ENCODE measurements at places on chromosomes 11 and 22.

- no peak for DNase-seq
These were observed 90.6 kb downstream of the CCDC83 start for GRCh38 chr11:85945788-85946187.

- DNase-seq, result no peak
These were observed 22.8 kb downstream of the CASP5 start for GRCh38 chr11:105000167-105000566.

DNA sequence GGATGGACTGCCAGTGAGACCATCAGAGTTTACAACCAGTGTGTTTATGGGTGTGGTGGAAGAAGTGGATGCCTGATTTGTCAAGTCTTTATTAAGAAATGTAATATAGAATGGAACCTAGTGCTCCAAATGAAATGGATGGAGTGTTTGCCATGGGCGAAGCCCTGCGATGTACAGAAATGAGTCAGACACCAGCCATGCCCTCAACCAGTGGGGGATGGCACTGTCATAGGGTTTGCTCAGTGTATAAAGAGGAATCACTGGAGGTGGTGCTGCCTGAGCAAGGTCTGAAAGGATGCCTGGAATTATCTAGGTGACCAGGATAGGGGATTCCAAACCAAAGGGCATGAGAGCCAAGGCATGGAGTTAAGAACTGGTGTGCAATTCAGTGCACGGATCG, 120.9 kb upstream of the MTNR1B start:
- no peak for DNase-seq

DNA sequence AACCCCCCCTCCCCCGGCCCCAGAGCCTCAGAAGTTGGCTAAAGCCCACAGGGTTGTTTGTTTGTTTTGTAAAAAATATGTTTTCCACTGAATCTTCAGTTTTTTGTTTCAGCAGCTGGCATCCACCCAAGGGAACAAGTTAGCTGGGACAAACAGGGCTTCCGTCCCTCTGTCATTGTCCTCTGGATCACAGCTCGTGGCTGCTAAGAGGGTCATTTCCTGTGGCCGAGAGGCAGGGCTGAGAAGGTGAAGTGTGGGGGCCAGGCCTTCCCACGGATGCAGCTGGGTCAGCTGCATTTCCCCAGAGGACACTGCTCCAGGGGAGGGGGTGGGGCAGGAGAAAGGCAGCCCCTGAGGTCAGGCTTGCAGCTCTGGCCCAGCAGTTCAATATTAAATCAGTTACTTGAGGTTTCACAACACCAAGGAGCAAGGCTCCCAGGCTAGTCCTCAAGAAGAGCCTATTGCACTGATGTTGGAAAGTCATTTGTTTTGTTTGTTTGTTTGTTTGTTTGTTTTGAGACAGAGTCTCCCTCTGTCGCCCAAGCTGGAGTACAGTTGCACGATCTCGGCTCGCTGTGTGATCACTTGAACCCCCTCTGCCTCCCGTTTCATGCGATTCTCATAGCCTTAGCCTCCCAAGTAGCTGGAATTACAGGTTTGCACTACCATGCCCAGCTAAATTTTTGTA, 34.4 kb upstream of the SMTN start:
- DNase-seq, result peak; percentile 75

DNA sequence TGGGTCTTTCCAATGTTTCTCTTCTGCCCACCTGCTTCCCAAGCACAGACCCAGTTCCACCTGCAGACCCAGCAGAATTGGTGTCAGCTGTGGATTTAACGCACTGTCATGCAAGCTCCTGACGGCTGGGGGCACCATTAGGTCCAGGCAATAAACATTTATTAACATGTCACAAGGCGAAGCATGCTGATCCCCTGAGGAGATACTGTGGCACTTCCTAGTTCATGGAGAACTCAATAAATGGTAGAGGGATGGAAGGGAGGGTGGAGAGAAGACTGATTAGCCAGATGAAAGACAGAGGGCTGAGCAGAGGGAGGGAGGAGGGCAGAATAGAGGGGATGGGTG, 68.3 kb upstream of the TSPAN18 start:
- no peak for DNase-seq

GRCh38 chr22:46453006-46453828, 84.2 kb downstream of the CELSR1 start:
- DNase-seq, result no peak

DNA sequence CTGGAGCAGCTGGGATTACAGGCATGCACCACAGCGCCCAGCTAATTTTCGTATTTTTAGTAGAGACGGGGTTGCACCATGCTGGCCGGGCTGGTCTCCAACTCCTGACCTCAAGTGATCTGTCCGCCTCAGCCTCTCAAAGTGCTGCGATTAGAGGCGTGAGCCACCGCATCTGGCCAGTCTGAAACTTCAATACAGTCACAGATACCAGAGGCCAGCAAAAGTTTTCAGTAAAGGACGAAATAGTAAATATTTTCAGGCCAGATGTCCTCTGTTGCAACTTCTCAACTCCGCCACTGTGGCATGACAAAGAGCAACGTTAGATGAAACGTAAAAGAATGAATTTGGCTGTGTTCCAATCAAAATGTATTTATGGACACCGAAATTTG, 403.6 kb downstream of the MN1 start:
- DNase-seq, result no peak

- DNase-seq, result no peak
These were observed 50.9 kb downstream of the IGF2 start for GRCh38 chr11:2088284-2088683.

- no peak for DNase-seq
These were observed 242.5 kb downstream of the OR4C45 start for GRCh38 chr11:50275133-50275532.

DNA sequence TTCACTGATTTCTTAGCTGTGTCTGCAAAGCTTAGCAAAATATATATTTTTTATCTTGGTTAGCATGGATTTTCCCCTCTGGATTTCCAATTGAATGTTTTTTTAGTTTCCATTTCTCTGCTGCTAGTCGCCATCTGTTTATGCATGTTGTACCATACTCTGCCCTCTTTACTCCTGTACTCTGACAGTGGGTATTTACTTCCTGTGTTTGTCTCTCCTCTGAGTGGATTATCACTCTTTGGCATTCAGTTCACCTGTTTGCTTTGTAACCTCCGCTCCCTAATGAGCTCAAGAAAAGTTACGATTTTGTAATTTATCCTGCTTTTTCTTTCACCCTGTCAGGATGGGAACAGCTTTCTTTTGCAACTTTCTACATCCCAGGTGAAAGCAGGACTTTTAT, 59.1 kb downstream of the PDHX start:
- no peak for DNase-seq

DNA sequence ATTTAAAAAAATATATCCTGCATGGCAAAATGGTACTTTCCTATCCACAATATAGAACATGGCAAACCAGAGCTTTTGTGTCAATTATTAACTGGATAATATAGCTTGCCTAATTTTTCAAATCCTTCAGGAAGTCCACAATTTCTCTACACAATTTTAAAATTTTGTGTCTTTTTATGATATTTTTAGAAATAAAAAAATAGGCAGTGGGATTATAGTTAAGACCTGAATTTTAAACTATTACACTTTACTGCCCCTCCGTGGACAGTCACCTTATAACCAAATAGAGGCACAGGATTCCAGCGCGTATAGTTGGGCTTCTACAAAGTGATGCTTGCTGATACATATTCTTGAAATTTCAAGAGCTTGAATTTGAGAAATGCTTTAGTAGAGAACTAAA, 2.1 kb upstream of the DMC1 start:
- peak; percentile 4 for DNase-seq

- DNase-seq, result no peak
These were observed 82.2 kb downstream of the RPS6KA4 start for GRCh38 chr11:64441127-64441526.

- DNase-seq, result no peak
These were observed 32.7 kb downstream of the CD6 start for GRCh38 chr11:61004180-61004611.

- DNase-seq, result no peak
These were observed 8.4 kb downstream of the FAM83F start for GRCh38 chr22:40002935-40003715.

GRCh38 chr11:29985248-29985647, 31.6 kb downstream of the KCNA4 start:
- DNase-seq, result no peak

DNA sequence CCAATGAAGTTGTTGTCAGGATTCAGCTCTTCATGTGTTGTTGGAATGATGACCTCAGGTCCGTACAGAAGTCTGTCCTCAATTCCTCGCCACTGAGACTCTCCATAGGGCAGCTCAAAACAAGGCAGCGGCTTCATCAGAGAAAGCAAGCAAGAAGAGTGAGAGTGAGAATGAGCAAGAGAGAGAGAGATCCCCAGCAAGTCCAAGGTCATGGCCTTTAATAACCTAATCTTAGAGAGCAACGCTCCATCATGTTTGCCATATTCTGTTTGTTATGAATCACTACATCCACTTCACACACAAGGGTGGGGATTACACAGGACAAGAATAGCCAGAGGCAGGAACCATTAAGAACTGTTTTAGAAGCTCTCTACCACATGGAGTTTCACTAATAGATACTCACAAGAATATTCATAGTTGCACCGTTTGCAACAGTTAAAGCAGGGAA, 23.3 kb upstream of the MMP7 start:
- DNase-seq, result no peak

GRCh38 chr11:269146-269890, 8.9 kb upstream of the NLRP6 start:
- DNase-seq, result no peak

DNA sequence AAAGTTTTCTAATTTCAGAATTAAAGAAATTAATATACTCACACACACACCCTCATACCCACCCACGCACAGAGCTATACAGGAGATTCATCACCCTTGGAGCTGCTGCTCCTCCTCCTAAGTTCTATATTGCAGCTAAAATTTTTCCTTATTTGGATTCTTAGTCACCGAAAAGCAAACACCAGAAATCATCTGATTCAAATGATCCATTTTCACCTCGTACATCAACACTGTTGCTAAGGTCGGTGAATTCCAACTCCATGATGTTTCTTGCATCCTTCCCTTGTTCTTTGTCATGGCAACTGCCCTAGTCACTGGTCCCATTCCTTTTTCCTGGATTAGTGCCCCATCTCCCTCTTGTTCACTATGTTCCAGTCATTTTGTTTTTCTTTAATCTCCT, 286.2 kb downstream of the GRM5 start:
- DNase-seq, result no peak

DNA sequence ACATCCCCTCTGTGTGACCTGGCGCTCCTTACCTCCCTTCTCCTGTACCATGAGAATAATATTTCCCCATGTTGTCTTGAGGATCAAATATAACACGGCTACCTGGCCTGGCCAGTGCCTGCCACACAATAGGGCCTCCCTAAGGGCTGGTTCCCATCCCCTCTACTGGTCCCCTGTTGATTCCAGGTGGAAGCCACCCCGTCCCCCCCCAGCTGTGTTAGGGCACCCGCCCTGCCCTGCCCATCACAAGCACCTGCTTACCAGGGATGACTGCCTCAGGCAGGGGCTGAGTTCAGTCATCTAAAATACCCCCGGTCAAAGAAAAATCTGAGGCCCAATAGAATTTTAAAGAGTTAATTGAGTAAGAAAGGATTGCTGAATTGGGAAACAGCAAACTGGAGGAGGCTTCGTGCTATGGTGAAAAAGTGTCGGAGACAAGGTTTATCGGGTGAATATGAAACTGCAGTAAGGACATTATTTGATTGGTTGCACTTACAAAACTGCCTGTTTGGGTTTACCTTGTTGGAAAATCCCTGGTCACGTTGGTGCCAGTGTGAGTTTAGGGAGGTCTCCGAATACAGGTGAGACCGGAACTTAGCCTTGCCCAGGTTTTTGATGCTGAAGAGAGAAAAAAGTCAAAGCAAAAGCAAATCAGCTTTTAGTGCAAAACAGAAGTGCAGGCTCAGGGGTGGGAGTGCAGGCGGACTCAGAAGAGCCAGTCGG, 5.2 kb downstream of the APOL1 start:
- no peak for DNase-seq

DNA sequence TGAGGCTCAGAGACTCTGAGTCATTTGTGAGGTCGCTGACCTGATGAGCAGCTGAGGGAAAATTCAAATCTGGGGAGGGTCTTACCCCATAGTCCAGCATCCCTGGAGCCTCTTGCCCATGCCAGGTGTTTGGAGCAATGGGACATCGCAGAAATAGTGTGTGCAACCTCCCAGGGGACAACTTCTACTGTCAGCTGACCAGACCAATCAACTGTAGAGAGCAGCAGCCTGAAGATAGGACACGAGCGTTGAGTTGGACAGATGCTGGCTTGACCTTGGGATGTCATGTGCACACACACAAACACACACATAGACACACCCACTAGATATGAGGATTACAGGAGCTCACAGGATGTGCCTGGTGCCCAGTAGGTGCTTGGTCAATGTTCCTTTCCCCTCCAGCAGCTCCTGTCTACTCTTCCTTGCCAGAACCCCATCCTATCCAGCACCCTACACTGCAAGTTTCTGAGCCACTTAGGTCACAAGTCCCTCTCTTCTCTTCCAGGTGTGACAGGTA, 59.1 kb upstream of the MPEG1 start:
- no peak for DNase-seq

DNA sequence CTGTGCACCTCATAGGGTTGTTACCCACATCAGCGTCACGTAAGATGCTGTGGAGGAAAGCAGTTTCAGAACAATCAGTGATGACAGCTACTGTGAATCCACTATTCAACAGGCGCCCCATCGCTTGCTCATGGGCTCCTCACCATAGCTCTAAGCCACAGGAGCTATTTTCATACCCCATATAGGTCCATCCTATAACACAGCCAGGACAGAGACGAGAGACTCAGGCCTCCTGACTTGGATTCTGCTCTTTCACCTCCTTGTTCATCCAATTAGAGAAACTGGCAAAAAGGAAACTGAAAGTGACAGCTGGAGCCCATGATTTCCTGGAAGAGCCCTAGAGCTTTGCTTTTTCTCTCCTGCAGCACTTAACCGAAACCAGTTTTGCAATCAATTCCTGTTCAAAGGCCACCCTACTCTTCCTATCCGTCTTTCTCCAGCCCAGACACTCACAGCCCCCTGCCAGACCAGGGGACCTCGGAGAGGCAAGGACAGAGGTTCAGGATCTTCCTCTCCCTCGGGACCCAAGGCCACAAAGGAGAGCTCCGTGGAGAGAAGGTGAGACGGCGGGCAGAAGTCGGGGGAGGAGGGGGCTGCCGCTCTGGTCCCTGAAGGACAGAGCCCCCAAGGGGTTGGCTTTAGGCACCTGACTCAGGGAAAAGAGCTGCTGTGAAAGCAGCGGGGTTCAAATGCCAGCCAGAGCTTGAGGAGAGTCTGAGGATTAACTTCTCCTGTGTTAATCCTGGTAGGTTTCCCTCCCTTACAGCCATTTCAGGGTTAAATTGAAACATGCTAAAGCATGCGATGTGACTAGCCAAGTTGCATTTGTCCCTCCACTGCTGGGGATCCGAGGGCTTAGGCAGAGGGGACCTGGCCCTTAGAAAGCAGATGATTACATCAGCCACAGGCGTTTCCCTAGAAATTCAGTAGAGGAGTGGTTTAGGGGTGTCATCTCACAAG, at the start of gene APOL6:
Gene APOL6, plus strand, starts transcription at position 381 of the 960 bp plus-strand sequence. CDS start 7,980 bp downstream, outside the sequence.
- DNase-seq, result no peak

DNA sequence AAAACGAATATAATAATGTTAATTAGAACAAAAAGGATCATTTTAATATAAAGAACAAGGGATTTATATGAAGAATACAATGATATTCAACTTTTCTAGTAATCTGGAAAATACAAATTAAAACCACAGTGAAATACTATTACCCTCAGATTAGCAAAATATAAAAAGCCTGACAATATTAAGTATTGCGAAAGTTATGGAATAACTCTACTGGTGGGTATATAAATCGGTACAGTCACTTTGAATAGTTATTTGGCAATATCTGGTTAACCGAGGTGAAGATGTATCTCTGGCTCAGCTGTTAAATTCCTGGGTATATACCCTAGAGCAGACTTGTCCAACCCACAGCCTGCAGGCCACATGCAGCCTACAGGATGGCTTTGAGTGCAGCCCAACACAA, 118.8 kb downstream of the ATM start:
- no peak for DNase-seq

- peak; percentile 17 for DNase-seq
These were observed 54.3 kb upstream of the USP47 start for GRCh38 chr11:11787305-11788062.

All from pulmonary artery endothelial cell (primary cell).